MM.1S (cell line): ENCODE measurements at places on chromosomes 6 and 20.

- no peak for DNase-seq
Observed at GRCh38 chr20:59300333-59301081, at the start of gene EDN3. Gene EDN3 (plus strand): TSS chr20:59300611. CDS start chr20:59300813, 202 bp downstream.

DNA sequence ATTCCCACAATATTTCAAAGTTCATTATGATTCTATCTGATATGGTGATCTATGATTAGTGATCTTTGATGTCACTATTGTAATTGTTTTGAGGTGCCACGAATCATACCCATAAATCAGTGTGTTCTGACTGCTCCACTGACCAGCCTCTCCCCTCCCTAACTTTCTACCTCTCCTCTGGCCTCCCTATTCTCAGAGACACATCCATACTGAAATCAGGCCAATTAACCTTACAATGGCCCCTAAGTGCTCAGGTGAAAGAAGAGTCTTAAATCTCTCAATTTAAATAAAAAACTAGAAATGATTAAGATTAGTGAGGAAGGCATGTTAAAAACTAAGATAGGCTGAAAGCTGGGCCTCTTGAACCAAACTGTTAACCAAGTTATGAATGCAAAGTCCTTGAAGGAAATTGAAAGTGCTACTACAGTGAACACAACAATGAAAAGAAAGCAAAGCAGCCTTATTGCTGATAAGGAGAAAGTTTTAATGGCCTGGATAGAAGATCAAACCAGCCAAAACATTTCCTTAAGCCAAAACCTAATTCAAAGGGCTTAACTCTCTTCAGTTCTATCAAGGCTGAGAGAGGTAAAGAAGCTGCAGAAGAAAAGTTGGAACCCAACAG, 196.9 kb upstream of the SHLD1 start:
- DNase-seq, result no peak

DNA sequence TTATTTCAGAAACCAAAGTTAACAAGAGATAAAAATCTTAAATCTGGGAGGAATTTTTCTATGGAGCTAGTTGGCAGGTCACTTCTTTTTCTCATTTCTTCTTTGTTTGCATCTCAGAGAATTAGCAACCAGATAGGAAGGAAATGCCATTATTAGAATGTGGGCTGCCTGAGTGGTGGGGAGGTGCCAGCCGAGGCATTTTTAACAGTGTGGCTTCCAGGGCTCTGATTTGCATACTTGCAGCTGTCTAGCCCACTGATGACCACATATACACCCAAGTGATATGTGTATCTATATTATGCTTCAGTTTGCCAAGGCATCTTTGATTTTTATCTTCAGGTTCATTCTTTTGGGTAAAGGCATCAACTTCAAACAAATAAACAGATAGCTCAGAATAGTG, 206.7 kb downstream of the CLIC5 start:
- DNase-seq, result peak; percentile 80

GRCh38 chr6:108581932-108582475, 21.3 kb downstream of the FOXO3 start:
- DNase-seq, result no peak
